HT1080 (cell line): ENCODE measurements at places on chromosomes 5 and 9. TPM values are rescaled to one million over a fixed set of nuclear protein-coding genes. Genes with fewer than 3 reads are reported as not detected.

GRCh38 chr5:91433861-91434260, 50.7 kb upstream of the ARRDC3 start:
- no peak for DNase-seq

- no peak for DNase-seq
Measured at GRCh38 chr9:35499701-35500030, 9.8 kb downstream of the RUSC2 start.

DNA sequence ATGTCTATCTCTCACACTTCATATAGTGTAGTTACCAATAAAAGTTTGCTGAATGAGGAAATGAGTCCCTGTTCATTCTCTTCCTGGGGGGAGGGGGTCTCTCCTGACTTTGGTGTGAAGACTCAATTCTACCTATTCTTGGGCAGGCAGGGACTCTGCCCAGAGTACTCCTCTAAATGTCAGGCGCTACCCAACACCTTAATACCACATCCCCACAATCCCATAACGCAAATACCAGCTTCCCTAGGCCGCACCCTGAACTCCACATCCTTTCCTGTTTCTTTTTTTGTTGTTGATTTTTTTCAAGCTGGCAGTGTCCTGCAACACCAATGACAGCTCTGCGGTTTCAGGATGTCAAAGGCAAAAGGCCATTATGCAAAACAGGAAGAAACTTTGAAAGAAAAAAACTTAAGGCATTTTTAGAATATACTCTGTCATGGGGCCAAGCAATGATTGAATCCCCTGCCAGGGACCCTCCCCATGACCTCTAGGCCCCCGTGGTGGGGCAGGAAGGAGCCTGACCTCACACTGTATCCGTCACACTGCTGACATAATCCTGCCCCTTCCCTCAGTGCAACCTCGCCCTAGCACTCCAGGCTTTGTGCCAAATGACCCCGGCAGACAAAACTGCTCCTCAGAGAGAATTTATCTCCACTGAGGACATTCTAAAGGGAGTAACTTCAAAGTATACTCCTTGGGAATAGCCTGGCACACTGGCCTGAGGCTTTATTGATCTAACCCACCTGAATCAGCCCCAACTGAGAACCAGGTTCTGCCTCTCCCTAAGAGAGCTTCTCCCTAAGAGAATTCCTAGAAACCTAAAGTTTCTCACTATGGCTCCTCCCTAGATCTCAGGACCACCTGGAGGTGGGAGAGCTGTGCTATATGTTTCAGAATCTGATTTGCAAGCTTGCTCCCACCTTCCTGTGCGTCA, 8.0 kb downstream of the B4GALT1 start:
- peak; percentile 85 for DNase-seq

GRCh38 chr9:6681957-6682501, 36.5 kb upstream of the GLDC start:
- no peak for DNase-seq

GRCh38 chr5:17157294-17157693, 60.1 kb upstream of the BASP1 start:
- DNase-seq = no peak

- no peak for DNase-seq
Measured at GRCh38 chr5:172207511-172207910, 13.5 kb downstream of the EFCAB9 start.

- no peak for DNase-seq
Measured at GRCh38 chr9:124270504-124271335, 13.0 kb downstream of the NEK6 start.

GLRA1 gene
- total RNA-seq = not detected in 2 replicates

PCDHB13 gene
- total RNA-seq = 0.06 TPM in 1 of 2 replicates, not detected in the other

BTNL9 gene
- total RNA-seq = 0.18 and 1.3 TPM in 2 replicates

NUTM2F gene
- not detected in 2 replicates for total RNA-seq

STING1 gene
- total RNA-seq = 38.7 and 55.8 TPM in 2 replicates

LCN9 gene
- not detected in 2 replicates for total RNA-seq

PCDHGA10 gene
- total RNA-seq = 0.80 and 0.90 TPM in 2 replicates

NSD1 gene
- total RNA-seq = 14.3 and 18.3 TPM in 2 replicates
